MCF 10A (cell line): ENCODE measurements at places on chromosomes 2 and 18. TPM values are rescaled to one million over a fixed set of nuclear protein-coding genes. Genes with fewer than 3 reads are reported as not detected.

The SMYD1 gene
- not detected in 2 replicates for total RNA-seq

The ACTG2 gene
- not detected in 2 replicates for total RNA-seq

The ICA1L gene
- 6.5 and 8.0 TPM in 2 replicates for total RNA-seq

The PGAP1 gene
- 7.4 and 8.6 TPM in 2 replicates for total RNA-seq

The FSIP2 gene
- total RNA-seq = 0.12 and 0.20 TPM in 2 replicates

The ZC3H6 gene
- 16.9 and 18.6 TPM in 2 replicates for total RNA-seq

GRCh38 chr2:32805104-32806095 is 141.4 kb upstream of the LTBP1 start:
- peaks cover 5% of the 10 kb centered on the region for H3K4me1 ChIP-seq
- no peak overlapping the region for H3K4me3 ChIP-seq
- no peak for DNase-seq

DNA sequence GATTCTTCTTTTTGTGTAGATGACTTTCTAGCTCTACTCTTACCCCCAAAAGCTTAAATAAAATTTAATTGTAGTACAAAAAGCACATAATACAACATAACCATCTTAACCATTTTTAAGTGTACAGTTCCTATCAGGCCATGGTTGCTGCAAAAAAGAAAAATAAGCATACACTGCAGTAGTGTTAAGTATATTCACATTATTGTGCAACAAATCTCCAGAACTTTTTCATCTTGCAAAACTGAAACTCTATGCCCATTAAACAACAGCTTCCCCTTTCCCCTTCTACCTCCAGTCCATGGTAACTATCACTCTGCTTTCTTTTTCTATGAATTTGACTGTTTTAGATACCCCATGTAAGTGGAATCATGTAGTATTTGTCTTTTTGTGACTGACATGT is 18.1 kb downstream of the PPM1B start:
- peaks cover 24% of the 10 kb centered on the region for H3K4me1 ChIP-seq
- H3K27me3 ChIP-seq = no peaks in the 10 kb centered on the region
- no peak for DNase-seq
- no peak overlapping the region for H3K27ac ChIP-seq
- H3K36me3 ChIP-seq = peaks cover 7% of the 10 kb centered on the region
- no peak overlapping the region for H3K4me3 ChIP-seq

GRCh38 chr2:25545899-25546298 is 127.5 kb downstream of the DTNB start:
- no peaks in the 10 kb centered on the region for H3K27me3 ChIP-seq
- H3K36me3 ChIP-seq = no peaks in the 10 kb centered on the region
- no peak overlapping the region for H3K27ac ChIP-seq
- H3K4me3 ChIP-seq = no peak overlapping the region
- DNase-seq = no peak
